Activated CD4-positive, CD25-positive, alpha-beta regulatory T cell (primary cell): ENCODE measurements at places on chromosomes 4 and X.

DNA sequence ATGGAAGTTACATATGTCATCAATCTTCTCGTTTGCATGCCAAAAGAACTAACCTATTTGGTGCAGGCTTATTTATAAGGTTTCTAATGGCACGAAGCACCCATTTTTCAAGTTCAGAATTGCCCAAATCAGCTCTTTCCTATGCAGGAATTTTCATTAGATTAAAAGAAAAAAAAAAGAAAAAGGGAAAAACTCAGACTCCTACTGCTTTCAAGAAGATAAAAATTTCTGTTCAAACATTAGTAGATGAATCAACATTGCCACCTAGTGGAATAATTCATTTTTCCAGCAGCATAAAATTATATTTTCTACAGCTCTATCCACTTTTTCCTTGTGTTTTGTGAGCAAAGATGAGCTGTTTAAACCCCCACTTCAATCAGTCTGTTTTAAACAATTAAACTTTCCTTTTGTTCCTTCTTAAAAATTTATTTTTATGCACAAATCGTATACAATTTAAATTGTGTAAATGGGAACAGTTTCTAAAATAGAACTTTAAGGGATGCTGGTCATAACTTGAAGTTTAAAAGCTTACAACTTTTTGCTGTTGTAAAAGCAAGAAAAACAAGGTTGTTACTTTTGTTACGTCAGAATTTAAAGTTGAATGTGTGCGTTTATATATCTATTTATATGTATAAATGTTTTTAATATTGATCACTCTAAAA, 309.9 kb downstream of the ARAP2 start:
- DNase-seq: no peak

GRCh38 chr4:10457255-10457801, at the start of gene ZNF518B:
Gene ZNF518B (minus strand): TSS chr4:10457426. CDS start chr4:10446328, 11,098 bp downstream.
- DNase-seq: peak; percentile 63

- no peak for DNase-seq
Observed at GRCh38 chr4:118842055-118842454, 6.1 kb upstream of the SEC24D start.

DNA sequence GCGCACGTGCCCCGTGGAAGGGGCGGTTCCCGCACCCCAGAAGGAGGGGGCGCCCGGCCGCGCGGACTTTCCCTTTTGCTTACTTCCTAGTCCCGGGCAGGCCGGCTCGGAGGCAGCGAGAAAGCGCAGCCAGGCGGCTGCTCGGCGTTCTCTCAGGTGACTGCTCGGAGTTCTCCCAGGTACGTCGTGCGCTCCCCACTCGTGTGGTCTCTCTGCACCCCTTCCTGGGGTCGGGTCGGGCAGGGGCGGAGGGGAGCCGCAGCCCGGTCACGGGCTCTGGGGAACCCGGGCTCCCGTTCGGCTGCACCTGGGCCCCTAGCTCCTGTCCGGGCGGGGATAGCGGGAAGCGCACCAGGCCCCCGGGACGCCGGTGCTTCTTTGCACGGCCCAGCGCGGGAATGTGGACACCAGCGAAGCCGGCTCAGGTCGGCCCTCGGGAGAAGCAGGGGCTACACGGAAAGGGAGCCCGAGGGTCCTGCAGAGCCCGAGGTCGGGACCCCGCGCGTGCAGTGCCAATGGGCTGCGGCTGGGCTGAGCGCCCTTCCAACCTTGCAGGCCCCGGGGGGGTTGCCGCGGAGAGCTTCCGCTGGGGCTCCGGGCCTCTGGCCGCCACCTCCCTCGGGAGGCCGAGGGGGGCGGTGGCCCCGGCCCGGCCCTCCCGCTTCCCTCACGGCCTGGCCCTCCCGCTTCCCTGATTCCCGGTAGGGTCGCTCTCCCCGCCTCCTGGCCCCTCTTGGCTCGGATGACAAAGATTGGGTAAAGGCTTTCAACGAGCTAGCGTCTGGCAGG, at the start of gene TLR2:
TLR2 (plus strand) TSS at position 99 of the 789 bp plus-strand sequence. CDS start 18,628 bp downstream, outside the sequence.
- peak; percentile 25 for DNase-seq

DNA sequence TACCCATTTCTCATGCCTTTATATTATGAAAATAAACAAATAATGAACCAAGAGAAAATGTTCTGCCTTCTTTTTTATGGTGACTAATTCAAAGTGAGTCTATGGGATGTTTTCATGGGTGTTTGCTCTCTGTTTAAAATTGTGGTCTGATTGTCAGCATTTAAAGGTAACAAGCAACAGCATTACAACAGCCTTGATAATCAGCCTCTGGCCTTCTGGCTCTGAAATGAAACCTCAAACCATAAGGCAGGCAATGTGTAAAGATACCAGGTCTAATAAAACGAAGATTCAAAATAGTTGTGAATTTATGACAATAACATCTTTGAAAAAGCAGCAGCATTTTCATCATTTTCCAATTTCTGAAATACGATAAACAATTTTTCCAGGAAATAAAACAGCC, 63.7 kb downstream of the FAM13A start:
- no peak for DNase-seq

GRCh38 chr4:6671648-6672047, 22.0 kb upstream of the S100P start:
- DNase-seq: no peak

DNA sequence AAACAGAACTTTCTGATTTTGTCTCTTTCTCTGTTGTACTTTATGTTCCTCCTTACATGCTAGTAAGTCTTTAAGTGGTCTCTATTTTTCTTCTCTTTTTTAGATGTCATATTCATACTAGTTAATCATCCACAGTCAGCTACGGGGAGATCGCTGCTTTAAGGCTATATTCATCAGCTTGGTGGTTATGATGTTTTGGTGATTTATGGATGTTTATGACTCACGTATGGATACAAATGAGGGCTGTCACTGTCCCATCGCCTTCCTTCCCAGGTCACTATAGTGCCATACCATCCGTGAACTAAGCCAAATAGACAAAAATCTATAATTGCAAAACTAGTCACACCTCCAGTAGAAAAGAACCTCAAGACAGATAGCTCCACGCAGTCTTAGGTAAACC, 296.8 kb upstream of the AADAT start:
- DNase-seq: no peak

DNA sequence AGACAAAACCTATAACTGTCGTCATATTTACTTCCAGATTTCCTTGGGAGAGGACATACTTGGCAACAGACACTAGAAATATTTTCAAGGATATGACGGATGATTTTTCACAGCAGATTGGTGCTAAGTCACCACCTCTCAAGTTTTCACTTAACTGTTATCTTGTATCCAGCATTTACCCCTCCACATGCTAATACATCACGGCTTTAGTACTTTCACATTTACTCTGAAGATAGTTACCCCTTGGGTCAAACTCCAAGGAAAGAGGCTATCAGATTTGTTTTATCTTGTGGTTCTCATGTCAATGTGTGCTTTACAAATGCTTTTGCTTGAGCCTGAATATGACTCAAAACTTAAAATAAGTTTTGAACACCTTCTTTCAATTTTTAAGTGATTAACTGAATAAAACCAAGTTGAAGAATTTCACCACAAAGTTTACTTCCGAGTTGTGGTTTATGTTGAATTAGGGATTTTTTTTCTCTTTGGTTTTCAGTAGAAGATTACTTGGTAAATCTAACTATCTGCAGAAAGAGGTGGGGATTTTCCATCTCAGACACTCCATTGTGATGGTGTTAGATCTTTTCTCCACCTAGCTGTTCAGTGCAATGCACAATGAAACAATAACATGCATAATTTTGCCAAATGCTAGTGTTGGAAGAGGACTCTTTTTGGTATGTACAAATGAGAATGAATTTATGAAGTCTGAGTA, 75.4 kb upstream of the FAT1 start:
- no peak for DNase-seq

GRCh38 chr4:6257247-6258025, 12.2 kb upstream of the WFS1 start:
- DNase-seq: no peak

- peak; percentile 53 for DNase-seq
Observed at GRCh38 chr4:3044870-3045819, 29.2 kb downstream of the HTT-AS start.

DNA sequence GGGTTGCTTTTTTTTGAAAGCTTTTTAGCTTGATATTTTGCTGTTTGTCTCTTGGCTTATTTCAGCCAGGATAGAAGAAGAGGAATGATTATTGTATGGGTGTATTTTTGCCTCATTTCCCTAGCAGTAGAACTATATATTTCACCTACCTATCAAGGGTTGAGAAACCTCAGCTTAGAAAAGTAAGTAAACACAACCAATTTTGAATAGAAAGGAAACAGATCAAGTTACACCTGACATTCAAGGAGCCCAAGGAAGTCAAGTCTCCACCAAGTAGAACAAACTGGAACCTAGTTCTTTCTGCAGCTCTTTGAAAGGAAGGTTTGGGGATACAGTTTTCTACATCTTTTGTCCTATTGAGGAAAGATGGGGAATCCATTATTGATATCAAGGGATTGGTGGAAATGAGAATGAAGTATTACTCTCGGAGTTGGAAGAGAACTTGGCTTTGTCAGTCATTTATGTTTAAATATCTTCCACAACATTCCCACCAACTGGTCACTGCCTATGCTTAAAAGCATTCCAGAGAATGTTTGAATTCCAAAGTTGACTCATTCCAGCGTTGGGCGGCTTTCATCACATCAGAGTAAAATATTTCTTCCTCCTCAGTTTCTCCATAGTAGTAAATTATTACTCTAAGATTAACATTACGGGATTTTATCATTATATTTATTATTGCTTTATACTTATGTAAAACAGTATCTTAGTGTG, 207.8 kb upstream of the CNKSR2 start:
- no peak for DNase-seq

DNA sequence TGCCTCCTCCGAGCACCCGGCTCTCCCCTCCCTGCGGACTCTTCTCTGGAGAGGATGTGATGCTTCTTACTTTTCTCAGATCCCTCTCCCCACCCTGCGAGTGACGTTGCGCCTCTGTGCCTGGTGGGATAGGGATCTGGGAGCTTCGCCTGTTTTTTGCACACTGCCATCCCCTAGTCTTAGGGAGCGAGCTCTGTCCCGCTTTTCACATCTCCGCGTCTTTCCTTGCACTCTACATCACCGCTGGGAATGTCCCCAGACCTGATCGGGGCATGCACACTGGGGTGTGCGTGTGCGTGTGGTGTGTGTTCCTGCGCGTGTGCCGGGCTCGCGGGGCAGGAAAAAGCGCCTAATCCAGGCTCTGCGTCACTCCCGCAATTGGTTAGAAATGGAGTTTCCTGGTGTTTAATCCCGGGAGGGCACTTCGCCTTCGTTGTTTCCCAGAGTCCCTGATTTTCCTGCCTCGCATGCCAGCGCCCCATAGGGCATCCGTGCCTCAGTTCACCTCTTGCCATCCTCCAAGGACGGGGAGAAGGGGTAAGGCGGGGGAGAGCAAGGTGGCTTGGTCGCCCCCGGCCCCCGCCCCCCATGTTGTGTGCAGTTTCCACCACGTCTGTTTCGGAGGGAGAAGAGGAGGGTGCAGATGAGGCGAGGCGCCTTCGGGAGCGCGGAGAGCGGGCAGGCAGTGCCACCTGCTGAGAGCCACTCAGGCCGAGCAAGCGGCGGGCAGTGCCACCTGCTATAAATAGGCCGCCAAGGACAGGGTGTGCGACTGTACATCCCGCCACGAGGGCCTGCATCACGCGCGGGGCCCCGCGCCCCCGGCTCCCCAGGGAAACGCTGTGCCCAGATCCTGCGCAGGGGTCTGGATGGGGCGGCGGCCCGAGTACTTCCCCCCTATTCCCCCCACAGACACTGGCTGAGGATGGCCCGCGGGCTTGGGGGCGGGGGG, 759 bp upstream of the TBC1D1 start:
- no peak for DNase-seq

DNA sequence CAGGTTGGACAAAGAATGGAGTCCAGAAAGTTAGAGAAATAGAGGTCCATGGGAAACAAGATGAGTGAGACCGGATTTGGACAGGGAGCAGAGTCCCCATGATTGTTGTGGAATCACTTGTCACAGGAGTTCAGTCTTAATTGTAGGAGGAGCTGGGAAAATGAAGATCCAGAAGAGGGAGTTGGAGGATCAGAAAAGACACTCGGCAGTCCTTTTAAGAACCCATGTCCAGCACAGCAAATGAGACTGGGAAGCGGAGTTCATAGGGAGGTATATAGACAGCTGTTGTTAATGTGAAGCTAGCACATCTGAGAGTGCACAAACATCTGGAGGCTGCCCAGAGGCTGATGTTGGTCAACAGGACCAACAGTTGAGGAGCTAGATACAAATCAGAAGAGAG, 111.4 kb upstream of the RXFP1 start:
- DNase-seq: no peak

GRCh38 chrX:69068301-69069085, 96.8 kb downstream of the PJA1 start:
- DNase-seq: no peak

GRCh38 chr4:24965627-24966026, 52.8 kb upstream of the CCDC149 start:
- DNase-seq: no peak

GRCh38 chr4:4680758-4681157, 138.9 kb upstream of the STX18 start:
- DNase-seq: no peak

DNA sequence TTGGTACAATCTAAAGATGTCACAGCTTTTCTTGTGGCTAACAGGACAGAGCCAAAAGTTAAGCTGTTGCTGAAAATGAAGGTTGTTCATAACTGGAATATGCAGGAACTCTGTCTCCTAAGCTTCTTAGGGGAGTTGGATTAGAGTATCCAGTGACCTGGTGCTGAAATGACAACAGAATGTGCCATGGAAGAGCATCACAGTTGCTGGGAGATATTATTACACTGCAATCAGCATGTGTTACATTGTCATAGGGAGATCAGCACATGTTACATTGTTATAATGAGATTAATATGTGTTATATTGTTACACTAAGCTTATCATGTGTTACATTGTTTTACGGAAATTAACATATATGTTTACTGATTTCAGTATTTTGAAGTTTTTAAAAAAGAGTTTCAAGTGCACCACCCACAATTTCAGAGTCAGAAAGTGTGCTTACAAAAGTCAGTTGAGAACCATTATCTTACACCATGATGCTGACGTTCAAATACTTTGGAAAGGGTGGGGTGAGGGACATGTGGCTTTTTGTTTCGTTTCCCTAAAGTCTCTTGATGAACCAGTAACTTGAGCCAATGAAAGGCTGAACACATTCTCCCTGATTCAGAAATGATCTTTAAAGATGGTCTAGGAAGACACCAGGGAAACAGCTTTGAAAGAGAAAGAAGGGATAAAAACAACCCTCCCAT, 113.4 kb downstream of the DRD5 start:
- no peak for DNase-seq

- DNase-seq: no peak
Observed at GRCh38 chr4:150136481-150136880, 58.2 kb downstream of the DCLK2 start.

DNA sequence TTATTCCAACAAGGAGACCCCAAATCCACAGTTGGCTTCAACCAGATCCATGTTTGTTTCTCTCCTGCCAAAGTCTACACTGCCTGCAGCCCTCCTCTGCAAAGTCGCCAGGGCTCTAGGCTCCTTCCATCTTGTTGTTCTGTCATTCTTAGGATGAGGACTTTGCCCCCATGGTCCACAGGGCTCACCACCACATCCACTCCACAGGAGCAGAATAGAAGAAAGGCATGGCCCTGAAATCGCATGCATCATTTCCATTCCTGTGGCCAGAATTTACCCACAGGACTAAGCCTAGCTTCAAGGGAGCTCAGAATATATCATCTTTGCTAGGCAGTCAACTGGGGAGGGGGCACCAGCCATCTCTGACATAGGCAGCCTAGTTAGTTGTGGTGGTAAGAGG, 254.7 kb downstream of the FBXW7 start:
- DNase-seq: no peak

GRCh38 chr4:26181616-26182015, 139.2 kb upstream of the RBPJ start:
- DNase-seq: no peak

- DNase-seq: no peak
Observed at GRCh38 chr4:81740487-81740886, 268.8 kb upstream of the RASGEF1B start.

GRCh38 chrX:26376037-26376708, 160.2 kb downstream of the MAGEB5 start:
- no peak for DNase-seq
